ENCODE measurements at places on chromosomes 2 and 18.

GRCh38 chr18:79796531-79797405 lies 970 bp upstream of the KCNG2 start:
- peak; percentile 58 for DNase-seq

GRCh38 chr2:164187121-164187520 lies 434.2 kb downstream of the GRB14 start:
- DNase-seq = no peak

- DNase-seq = peak; percentile 82
Measured at GRCh38 chr2:159285929-159286708, at the start of gene WDSUB1. Gene WDSUB1, minus strand, starts transcription at chr2:159286703. Its CDS starts 3,634 bp downstream, at chr2:159283069.

GRCh38 chr2:76464310-76464709 lies 753.6 kb upstream of the GCFC2 start:
- no peak for DNase-seq

- no peak for DNase-seq
Measured at GRCh38 chr2:191951832-191952231, 104.9 kb upstream of the CAVIN2 start.

DNA sequence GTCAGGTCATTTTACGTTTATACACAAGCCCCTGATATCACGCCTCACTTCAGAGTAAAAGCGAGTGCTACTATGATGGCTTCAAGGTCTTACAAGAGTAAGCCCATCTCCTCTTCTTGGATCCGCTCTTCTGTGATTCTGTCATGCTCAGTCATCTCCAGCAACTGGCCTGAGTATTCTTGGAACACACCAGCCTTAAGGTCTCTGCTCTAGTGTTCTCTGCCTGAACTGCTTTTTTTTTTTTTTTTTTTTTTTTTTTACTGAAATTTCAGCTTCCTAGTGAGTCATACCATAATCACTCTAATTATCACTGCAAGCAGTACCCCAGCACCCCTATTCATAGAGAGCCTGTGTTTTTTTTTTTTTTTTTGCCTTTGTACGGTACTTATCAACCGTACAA lies 1228.9 kb downstream of the CNTNAP5 start:
- DNase-seq = no peak
